ENCODE measurements at places on chromosomes 6 and 20.

DNA sequence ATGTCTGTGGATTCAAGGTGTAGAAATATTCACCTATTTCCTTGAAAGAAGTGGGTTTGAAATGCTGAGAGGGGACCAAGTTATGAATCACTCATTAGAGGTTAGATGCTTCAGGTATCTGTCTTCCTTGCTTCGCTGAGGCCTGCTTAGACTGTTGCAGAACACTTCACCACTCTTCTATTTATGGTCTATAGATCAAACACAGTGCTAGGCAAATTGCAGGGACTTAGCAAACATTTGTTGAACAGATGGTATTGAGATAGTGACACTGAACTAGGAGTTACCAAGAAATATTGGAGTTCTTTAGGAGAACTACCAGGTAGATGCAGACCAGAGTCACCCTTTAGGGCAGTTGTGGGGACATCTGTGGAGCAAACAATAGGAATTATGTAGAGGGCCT, 123.8 kb downstream of the RFPL4B start:
- no peak for DNase-seq

DNA sequence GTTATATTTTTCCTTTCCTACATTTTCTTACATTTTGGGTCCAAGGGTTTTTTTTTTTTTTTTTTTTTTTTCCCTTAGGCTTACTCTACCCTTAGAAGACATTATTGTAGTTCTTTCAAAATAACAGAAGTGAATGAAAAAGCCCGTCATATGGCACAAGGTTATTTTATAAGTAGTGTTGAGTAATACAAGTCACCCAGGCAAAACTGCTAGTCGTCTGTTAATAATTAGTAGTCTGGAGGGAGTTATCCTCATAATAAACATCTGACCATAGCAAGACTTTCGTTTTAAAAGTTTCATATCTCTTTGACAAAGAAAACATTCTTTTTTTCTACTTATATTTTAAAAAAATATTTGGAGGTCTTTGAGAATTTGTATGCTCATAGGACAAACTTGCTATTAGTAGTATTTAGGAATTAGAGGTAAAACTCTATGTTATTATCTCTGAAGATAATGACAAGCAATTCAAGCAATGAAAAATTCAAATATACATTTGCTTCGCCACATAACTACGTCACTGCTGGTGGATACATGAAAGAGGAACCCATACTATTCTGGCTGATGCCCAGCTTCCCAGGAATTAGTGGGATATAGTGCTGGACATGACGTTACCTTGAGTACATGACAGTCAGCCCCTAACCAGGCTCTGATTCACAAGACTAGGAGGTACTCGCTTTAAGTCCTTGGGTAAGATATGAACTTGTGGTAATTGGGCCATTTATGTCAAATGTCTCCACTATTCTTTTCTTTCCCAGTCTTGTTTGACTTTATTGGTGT, 532.8 kb downstream of the GRIK2 start:
- no peak for DNase-seq

DNA sequence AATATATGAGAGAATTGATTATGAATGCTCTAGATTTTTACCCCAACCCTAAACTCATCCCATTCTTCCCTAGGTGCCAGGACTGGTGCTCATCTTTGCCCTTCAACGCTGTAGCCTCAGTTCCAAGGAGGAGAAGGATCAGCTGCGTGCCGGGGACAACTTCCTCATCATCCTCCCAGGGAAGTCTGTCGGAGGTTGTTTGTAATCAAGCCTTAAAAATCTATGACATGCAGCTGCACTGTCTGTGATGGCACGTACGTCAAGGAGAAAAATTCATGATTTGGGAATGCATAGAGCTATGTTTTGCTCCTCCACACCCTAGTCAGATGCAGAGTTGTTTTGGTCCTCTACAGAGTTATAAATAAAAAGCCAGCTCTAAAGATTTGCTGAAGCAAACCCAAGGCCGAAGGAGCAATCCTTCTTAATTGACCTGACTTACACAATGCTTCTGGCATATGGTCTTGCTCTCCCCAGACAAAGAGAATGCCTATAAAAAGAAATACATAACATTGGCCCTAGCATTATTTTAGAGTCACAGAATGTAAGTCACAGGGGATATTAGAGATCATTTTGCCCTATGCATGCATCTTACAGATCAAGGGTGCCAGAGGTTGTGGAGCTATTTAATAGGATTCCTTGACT, 244.2 kb downstream of the HIVEP2 start:
- no peak for DNase-seq

DNA sequence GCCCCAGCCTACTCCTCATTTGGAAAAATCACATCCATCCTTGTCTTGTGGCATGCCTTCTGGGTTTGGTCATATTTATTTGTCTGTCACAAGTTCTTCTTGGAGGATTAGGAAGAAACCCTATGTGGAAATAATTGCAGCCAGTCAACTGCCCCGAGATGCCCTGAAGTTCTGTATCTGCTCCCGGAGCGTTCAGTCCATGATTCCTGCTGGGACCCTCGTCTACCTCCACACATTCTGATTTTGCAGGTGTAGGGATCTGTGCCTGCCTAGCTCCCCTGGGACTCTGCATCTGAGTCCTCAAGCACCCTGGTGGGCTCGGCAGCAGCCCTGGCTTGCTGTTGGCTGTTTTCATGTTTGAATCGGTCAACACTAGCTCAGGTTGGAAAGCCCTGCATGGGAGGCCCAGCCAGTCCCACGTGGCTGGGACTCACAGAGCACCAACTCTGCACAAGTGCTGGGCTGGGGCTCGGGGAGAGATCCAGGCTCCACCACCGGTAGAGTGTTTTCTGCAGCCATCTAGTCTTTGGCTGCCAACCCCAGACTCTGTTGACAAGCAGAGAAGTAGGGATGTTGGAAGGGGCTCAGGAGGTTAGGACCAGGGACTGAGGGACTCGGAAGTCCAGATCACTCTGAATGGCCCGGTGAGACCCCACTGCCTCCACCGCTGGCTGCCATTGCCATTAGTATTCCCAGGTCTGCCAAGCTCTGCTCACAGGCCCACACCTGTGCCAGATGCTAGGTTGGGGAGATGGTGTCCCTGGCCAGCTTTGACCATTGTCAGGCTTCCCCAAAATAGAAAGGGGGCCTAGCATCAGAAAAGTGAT, 183.5 kb upstream of the CST7 start:
- DNase-seq, result no peak

DNA sequence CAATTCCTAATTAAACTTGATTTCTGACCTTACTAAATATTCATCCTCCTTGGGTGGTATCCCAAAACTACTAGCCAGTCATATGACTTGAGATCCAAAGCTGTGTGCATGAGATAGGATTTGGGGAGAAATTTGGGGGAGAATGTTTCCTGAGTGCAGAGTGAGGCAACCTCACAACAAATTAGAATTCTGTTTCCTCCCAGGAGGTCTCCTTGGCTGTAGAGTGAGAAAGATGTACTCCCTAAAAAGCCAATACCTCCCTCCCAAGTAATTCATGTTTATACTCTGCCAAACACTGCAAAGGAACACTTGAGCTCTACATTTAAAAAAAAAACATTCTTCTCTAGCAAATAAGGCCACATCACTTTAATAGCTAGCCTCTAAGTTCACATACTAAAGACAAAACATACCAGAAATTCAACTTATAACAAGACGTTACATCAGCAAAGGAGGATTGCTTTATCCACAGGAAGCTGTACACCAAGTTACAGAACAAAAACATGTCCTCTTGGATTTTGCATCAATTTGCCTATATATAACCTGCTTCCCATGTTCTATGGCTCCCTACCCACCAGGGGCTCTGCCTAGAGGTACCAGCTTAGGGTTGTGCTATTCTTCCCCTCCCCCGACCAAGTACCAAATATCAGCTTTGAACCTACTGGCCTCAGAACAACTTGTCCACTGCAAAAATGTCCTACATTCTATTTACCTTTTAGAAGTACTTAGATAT, 15.4 kb upstream of the TMEM30A start:
- DNase-seq, result no peak

DNA sequence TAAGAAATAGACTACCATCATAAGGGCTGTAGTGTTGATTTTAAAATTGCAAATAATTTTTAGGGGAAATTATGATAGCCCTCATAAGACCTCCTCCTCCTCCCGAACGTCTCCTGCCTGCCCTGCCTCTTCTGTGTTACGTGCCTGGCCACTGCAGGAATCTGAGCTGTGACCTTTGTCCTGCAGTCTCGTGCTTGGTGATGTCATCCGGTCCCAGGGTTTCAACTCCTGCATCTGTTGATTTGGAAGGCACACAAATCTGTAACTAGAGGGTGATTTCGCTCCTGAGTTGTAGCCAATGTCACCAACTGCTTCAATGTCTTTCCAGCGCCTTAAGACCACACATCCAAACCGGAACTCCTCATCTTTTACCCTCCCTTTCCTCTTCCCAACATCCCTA, 163.2 kb downstream of the AIG1 start:
- peak; percentile 82 for DNase-seq

GRCh38 chr6:164415832-164416563, 893.4 kb downstream of the C6orf118 start:
- DNase-seq, result no peak

- DNase-seq, result no peak
These were observed 211.2 kb downstream of the TFAP2A start for GRCh38 chr6:10203651-10204050.

- no peak for DNase-seq
These were observed 11.8 kb upstream of the BFSP1 start for GRCh38 chr20:17542993-17543412.

DNA sequence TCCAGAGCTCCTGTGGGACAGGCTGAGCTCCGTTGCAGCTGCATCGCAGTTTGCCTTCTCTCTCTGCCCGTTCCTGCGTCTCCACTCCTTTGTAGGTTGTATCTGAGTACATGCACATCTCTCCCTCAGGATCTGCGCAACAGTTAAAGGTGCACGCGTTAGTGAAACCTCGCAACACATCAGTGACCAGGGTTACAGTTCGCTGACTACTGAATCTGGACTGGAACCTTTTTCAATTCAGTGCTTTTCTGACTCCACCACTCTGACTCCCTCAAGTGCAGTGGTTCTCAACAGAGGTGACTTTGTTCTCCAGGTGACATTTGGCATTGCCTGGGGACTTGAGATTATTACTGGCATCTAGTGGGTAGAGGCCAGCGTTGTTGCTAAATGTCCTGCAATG, 44.0 kb downstream of the UST start:
- DNase-seq, result no peak

DNA sequence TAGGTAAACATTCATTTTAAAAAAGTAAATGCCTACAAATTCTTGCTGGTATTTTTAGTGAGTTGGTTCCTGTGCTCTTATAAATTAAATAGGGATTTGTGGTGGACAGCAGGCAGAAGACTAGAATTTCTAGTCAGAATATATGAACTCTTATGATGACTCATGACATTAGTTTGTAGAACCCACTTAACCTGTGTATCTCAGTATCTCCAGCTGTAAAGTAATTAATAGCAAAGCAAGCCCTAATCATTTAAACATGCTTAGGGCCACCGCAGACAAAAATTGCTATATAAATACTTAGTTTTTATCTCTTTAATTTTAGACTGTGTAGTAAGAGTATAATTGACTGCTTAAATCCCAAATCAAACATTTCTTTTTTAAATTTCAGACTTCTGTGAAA, 2.4 kb downstream of the FAM135A start:
- no peak for DNase-seq

GRCh38 chr6:166512567-166512966, 73.9 kb downstream of the RAMACL start:
- no peak for DNase-seq

DNA sequence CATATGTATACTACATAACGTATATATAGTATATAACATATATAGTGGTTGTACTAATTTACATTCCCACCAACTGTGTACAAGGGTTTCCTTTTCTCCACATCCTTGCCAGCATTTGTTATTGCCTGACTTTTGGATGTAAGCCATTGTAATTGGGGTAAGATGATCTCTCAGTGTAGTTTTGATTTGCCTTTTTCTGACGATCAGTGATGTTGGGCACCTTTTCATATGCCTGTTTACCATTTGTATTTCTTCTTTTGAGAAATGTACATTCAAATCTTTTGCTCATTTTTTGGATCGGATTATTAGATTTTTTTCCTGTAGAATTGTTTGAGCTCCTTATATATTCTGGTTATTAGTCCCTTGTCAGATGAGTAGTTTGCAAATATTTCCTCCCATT, 11.4 kb downstream of the SYNJ2 start:
- no peak for DNase-seq

GRCh38 chr6:111652156-111652555, 46.5 kb upstream of the TRAF3IP2 start:
- no peak for DNase-seq

DNA sequence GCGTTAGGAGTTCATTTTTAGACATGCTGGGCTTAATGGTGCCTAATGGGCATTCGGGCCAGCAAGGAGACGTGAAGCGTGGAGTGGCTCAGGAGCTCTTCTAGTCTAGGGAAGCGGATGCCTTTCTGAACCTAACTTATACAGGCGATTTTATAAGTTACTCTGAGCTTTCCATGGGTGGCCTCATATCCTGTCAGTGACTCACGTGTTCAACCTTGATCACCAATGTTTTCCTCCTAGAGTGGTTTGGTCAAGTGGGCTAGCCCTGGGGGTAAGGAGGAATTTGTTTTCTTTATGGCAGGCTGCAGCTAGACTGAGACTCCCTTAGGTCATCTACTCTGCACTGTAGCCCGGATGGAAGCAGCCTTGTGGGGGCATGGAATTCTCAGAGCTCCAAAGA, 52.1 kb downstream of the PLAGL1 start:
- no peak for DNase-seq

GRCh38 chr6:33075568-33076405, at the start of gene HLA-DPB1:
Gene HLA-DPB1, plus strand, starts transcription at chr6:33075990. Its CDS starts 52 bp downstream, at chr6:33076042.
- no peak for DNase-seq

DNA sequence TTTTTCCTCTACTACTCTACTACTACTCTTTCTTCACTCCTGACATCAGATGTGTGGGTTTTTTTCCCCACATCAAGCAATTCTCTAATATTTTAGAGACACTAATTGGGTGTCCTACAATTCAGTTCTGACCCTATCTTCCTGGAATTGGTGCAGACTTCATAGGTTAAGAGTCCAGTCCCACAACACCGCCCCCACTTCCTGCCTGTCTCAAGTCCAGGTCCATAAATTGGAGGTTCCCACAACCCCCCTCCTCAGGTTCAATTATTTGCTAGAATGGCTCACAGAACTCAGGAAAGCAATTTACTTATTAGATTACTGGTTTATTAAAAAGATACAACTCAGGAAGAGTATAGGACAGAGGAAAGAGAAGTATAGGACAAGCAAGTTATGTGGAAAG, 25.7 kb upstream of the SLC2A12 start:
- no peak for DNase-seq

GRCh38 chr6:143333081-143333480, 117.4 kb downstream of the ADAT2 start:
- DNase-seq, result no peak

- DNase-seq, result peak; percentile 33
These were observed 9.5 kb upstream of the PAQR8 start for GRCh38 chr6:52352239-52353018.

GRCh38 chr6:107560657-107561056, 70.7 kb downstream of the SOBP start:
- DNase-seq, result no peak

DNA sequence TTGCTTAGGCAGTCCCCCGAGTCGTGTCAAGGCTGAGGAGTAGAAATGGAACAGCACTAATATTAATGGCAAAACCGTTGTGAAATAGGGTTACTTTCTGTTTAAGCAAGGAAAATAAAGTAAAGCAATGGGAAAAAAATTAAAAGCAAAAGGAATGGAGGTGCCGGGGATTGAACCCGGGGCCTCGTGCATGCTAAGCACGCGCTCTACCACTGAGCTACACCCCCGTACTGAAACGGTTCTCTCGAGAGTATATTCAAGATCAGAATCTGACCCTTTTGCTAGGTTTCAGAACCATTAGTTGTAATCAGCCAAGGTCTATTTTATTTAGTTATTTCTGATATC, 85.5 kb downstream of the TRIM27 start:
- DNase-seq, result peak; percentile 55
